Natural killer cell treated with Interleukin-12 subunit alpha and Interleukin-12 subunit beta and Interleukin-15 and Interleukin-18, amount 100 ng/mL, for 72 hours (primary cell): ENCODE measurements at places on chromosomes 11 and 22.

DNA sequence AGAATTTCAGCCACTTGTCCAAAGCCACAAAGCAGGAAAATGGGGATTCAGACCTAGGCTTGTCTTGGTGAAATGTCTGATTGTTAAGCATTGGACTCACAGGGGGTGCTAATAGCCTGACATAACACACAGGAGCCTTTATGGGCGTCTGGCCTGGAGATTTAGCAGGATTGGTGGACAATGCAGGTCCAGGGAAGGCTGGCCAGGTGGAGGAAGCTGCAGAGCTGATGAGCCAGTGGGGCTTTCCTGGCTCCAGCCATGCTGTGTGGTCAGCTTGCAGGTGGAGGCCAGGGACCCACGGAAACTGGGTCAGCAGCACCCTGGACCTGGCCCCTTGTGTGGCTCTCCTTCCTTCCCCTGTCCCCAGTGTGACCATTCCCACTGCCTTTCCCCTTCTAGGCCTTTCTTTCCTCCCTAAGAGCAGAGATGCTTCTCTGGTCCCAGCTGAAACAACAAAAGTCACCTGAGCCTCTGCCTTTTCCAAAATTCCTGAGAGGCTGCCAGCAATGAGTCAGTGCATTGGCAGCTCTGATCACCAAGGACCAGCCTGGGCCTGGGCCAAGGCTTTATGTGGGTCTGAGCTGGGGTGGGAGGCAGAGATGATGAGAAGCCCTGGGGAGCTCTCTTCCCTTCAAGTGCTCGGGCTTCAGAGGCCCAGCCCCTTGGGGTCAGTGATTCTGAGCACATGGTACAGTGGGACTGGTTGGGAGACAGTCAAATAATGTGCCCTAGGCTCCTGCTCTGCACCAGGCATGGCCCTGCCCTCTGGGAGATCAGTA lies 85.2 kb downstream of the CCDC81 start:
- DNase-seq, result no peak

GRCh38 chr11:64935359-64936081 lies at the start of gene GPHA2:
GPHA2 (minus strand) TSS chr11:64935893; CDS start chr11:64935460, 433 bp downstream.
- no peak for DNase-seq

GRCh38 chr22:44668190-44668885 lies 33.7 kb upstream of the PRR5 start:
- no peak for DNase-seq

- DNase-seq, result no peak
Measured at GRCh38 chr11:110410651-110411050, 19.1 kb upstream of the FDX1 start.

DNA sequence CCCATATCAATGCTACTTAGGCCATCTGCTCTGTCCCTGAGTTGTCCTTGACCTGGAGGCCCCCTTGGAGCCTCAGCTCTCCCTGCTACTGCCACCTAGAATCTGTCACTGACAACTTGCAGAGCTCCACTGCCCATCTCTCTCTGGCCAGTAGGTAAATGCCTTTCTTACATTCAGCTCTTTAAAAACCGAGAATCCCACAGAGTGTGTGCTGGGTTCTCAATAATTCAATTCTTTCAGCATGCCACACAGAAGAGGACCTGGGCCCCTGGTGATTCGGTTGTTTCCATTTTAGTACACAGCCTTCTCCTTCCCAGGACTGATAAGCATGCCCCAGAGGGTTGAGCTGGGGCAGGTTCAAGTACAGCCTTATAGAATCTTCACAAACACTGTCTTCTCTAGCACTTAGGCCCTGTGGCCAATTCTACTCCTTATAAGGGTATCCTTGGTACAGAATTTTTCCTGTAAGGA lies 22.0 kb upstream of the IPO7 start:
- DNase-seq, result no peak

- no peak for DNase-seq
Measured at GRCh38 chr11:61058583-61059259, 43.6 kb upstream of the CD5 start.
